Endothelial cell (in vitro differentiated cells): ENCODE measurements at places on chromosomes 11 and 22.

DNA sequence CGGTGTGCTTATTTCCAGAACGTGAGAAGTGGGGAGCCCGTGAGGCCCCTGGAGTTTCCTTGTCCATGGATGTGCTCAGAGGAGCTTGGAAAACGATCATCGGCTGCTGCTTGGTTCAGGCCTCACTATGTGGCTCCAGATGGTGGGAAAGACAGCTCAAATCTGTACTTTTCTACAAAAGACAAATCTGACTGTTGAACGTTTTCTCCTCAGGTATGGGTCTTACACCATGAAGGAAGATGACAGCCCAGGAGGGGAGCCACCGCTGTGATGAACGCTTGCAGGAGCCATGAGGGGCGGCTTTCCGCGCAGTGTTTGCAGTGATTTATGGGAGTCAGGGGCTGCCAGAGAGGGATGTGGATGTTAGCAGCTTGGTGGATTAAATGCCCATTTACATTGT is 109.4 kb upstream of the E2F8 start:
- DNase-seq = no peak

- DNase-seq = no peak
Observed at GRCh38 chr22:22802339-22802970, 85.2 kb upstream of the IGLL5 start.

- no peak for DNase-seq
Observed at GRCh38 chr22:36588285-36588684, 59.3 kb upstream of the EIF3D start.

- peak; percentile 51 for DNase-seq
Observed at GRCh38 chr11:135033540-135033939, 621.5 kb upstream of the B3GAT1 start.

DNA sequence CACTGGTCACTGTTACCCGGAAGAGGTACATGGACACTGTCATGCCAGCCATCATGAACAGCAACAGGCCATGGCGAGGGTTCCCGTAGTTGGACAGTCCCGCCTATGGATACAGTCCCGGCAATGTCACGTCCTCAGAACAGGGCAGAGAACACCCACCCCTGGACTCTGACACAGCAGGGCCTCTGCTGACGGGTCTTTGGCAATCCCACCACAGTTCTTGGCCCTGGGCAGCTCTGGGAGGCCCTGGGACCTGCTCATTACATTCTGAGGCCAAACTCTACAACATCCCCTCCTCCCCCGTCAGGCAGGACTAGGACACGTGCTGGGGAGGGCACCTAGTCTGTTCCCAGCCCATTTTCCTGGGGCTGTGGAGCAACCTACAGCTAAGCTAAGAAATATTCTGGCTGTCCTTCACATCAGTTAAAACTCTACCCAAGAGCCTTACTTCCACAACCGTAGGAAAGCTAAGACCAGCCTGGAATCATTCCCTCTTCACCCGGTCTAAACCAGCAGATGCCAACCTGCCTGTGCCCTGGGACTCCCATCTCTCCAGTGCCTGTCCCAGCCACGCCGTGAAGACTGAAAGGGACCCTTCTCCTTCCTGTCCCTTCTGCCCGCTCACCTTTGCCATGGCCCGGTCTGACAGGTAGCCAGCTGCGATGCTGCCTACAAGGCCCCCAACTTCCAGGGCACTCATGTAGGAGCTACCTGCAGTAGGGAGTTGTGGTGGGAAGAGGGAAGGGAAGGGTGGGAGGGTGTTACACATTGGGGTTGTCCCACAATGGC is 4.5 kb downstream of the SLC37A4 start:
- DNase-seq = no peak

DNA sequence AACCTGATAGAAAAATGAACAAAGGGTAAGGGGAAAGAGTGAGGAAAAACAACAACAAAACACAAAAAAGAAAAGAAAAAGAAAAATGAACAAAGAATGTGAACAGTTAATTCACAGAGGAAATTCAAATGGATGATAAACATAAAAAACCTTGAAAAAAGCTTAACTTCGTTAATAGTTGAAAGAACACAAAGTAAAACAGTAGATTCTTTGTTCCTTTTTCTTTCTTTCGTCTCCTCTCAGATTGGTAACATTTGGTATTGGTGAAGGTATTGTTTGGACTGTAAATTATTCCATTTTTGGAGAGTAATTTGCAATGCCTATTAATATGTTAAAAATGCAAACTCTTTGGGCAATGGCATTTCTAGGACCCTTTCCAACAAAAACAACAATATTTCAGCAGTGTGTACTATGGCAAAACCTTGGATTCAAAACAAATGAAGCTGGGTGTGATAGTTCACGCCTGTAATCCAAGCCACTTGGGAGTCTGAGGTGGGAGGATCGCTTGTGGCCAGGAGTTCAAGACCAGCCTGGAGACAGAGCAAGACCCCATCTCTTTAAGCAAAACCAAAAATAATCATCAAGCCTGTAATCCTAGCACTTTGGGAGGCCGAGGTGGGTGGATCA is 3.3 kb upstream of the BACE1 start:
- no peak for DNase-seq

DNA sequence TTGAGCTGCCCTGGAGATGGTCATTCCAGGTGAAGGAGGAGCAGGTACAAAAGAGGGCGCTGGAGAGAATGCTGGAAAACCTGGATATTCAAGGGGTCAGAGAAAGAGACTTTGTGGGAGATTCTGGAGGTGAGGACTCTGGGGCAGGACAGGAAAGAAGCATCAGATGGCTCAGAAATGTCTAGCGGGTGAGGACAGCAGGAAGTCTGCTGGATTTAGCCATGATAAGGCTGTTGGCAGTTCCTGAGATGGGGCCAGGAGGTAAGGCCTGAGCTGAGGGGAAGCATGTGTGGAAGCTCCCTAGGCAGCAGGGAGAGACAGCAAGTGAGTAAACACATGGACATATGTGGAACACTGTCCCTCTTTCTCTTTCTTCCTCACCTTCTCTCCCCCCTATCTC is 1.5 kb downstream of the UPB1 start:
- DNase-seq = no peak

- DNase-seq = no peak
Observed at GRCh38 chr11:82969811-82970210, 68.3 kb downstream of the DDIAS start.

GRCh38 chr11:2511421-2512369 is 66.9 kb downstream of the KCNQ1 start:
- no peak for DNase-seq

- no peak for DNase-seq
Observed at GRCh38 chr11:116062129-116062489, 557.9 kb upstream of the CADM1 start.

- no peak for DNase-seq
Observed at GRCh38 chr11:30424844-30425243, 101.9 kb downstream of the ARL14EP start.

- DNase-seq = no peak
Observed at GRCh38 chr11:113161711-113162591, 152.4 kb upstream of the TTC12 start.

DNA sequence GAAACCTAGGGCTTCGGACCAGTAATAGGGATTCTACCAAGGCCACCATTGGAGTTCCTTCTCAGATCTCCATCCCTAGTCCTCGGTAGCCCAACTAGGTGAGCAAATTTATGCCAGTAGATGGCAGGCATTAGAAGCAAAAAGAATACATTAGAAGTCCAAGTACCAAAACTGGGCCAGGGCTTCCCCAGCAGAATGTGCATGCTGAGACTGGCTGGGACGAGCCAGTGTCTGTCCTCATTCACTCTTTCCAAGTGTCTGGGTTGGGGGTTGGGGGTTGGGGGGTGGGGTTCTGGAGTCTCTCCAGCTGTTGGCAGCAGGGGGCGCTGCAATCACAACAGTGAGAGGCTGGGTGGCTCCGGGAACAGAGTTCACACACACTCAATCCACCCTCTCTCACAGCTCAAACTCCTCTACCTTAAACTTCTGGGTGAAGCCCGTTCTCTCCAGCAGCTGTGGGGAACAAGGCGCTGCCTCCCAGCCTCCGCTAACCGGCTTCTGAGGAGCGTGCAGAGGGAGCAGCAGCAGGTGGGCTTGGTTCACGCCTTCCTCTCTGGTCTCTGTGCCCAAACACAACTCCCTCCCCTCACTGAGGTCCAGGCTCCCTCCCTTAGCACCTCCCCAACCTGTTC is 57.5 kb downstream of the BTG4 start:
- peak; percentile 77 for DNase-seq

DNA sequence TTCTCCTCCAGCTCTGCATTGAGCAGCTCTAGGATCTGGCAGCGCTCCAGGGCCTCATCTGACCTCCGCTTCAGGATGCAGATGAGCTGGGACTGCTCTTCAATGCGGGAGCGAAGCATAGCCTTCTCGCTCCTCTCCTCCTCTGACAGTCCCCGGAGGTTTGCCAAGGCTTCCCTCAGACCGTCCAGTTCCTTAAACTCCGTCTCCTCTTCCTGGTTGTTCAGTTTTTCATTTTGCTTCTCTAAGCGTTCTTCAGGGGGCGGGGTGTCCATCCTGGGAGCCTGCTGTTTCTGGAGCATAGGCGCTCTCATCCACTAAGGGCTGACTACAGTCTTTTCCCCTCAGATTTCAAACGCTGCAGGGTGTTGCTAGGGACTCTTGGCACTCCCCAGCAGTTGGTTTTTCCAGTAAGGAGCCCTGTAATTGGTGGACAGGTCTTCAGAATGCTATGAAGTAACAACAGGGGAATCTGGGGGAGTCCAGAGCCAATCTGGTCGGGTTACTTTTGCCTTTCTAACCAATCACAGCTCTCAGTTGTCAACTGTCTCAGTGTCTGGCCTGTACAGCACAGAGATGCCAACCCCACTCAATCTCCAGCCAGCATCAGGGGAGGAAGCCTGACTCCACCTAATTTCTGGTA is at the start of gene CCDC89:
CCDC89 (minus strand) TSS at position 376 of the 640 bp plus-strand sequence; CDS start at position 311, 65 bp downstream.
- DNase-seq = no peak

DNA sequence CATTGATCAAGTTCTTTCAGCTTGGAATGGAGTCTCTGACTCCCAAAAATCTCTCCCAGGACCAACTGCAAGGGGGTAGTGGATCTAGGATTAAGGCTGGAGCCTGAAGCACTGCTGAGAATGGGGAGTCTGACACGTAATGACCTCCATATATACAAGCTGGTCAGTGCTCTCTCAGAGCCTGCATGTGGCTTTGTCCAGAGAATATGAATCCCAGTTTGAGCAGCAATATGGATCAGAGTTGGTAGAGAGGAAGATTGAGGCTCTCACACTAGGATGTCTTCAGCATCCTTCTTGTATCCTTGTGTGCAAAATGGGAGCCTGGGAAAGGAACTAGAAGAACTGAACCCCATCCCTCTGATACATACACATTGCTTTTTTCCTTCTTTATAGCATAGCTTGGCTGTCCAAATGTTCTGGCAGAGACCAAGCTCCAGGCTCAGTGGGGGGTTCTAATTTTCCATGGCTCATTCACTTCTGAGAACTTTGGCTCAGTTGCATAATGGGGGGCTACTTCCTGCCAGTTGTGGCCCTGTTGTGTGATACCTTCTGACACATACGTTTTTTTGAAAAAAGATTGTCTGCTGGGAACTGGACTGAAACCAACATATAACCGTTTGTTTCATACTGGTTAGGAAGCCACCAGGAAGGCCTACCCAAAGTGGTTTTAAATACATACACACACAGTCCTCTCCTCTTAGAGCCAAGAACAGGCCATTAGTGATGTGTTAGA is 138.2 kb downstream of the ETS1 start:
- no peak for DNase-seq

- DNase-seq = no peak
Observed at GRCh38 chr22:49720279-49720959, 107.3 kb downstream of the BRD1 start.

GRCh38 chr11:102761646-102762238 is 18.7 kb downstream of the MMP10 start:
- DNase-seq = no peak

DNA sequence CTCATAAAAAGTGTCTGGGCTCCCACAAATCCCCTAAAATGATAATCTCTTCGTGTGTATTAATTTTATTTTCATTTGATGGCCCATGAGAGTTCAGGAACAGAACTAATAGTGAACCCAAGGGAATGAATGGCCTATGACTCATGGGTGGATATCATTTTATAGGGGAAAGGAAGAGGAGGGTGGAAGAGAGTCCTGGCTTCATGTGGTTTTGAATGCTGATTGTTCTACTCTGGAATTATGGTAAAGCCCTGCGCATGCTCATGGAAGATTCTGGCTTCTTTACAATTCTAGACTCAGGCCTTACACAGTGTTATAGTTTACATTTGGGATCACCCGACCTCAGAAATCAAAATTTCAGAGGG is 35.2 kb downstream of the MAML2 start:
- no peak for DNase-seq

DNA sequence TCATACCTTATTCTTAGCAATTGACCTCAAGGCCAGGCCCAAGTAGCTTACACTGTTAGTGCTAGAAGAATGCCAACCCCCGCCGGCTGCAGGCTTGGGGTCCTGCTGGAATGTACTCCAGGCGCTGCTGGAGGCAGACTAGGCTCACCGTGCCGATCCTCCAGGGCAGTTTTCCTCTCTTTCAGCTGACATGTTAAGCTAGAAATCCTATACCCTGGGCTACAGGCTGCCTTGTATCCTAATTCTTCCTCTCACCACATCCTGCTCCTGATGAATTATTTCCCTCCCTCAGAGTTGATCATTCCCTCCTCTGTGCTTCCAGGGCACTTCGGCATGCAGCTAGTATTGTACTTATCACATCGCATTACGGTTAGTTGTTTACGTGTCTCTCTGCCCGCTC is 3.4 kb downstream of the SPTBN2 start:
- DNase-seq = no peak

DNA sequence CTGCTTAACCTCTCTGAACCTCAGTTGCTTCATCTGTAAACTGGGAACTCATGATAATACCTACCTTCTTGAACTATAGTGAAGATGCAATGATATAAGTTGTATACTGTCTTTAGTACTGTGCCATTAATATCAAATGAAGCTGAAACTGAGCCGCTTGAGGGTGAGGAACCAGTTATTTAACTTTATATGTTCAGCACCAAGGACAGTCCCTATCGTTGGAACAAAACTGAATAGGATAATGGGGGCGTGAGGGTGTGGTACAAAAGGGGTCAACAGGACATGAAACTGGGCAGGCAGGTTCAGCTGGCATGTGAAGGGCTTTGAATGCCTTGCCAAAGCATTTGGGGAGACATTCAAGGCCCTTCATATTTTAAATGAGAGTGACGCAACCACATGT is 112.6 kb downstream of the C11orf91 start:
- DNase-seq = no peak

DNA sequence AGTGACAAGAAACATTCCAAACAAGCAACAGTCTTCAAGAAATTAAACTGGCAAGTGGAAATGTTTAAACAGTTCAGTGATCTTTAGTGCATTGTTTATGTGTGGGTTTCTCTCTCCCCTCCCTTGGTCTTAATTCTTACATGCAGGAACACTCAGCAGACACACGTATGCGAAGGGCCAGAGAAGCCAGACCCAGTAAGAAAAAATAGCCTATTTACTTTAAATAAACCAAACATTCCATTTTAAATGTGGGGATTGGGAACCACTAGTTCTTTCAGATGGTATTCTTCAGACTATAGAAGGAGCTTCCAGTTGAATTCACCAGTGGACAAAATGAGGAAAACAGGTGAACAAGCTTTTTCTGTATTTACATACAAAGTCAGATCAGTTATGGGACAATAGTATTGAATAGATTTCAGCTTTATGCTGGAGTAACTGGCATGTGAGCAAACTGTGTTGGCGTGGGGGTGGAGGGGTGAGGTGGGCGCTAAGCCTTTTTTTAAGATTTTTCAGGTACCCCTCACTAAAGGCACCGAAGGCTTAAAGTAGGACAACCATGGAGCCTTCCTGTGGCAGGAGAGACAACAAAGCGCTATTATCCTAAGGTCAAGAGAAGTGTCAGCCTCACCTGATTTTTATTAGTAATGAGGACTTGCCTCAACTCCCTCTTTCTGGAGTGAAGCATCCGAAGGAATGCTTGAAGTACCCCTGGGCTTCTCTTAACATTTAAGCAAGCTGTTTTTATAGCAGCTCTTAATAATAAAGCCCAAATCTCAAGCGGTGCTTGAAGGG is 6.0 kb downstream of the MALAT1 start:
- no peak for DNase-seq
